ENCODE measurements at places on chromosomes 2 and 18.

GRCh38 chr2:142131010-142131669, at the start of gene LRP1B:
TSS of gene LRP1B (minus strand) at chr2:142131016. CDS start at chr2:142130729, 287 bp downstream.
- DNase-seq, result peak; percentile 46

DNA sequence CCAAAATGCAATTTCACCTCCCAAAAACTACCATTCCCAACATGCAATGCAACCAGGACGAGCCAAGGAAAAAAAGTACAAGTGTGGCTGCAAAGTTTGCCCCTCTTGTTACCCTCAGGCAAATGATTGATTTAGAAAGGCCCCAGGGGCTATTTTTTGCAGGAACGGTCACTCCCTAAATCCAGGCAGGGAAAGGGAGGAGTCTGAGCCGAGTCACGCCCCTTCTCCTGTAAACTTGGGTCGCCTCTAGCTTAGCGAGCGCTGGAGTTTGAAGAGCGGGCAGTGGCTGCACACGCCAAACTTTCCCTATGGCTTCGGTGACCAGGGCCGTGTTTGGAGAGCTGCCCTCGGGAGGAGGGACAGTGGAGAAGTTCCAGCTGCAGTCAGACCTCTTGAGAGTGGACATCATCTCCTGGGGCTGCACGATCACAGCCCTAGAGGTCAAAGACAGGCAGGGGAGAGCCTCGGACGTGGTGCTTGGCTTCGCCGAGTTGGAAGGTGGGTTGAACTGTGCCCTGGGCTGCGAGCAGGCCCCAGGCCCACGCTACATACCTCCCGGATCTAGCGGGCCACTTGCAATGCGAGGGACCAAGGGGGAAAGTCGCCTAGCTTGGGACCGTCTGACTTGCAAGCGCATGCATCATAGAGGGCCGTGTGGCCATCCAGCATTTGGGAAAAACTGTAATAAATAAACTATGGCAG, at the start of gene GALM:
Gene GALM (plus strand): TSS at position 261 of the 702 bp plus-strand sequence. CDS start 48 bp downstream, at position 309.
- DNase-seq, result peak; percentile 90

GRCh38 chr2:84417453-84418145, 41.5 kb downstream of the SUCLG1 start:
- no peak for DNase-seq

DNA sequence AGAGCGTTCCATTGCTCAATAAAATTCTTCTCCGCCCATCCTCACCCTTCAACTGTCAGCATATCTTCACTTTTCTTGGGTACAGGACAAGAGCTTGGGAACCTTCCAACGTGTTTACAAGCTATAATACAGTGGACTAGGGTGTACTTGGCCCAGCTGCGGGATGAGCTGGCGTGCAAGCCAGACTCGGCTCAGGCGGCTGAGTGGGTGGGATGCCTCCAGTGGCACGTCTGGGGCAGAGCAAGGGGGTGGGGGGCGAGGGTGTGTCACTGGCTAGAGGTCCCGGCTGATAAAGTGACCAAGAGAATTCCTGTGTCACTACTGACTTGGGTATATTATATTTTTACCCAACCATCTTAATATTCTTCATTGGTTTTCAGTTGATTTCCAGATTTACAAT, 179.7 kb downstream of the EVA1A start:
- no peak for DNase-seq

DNA sequence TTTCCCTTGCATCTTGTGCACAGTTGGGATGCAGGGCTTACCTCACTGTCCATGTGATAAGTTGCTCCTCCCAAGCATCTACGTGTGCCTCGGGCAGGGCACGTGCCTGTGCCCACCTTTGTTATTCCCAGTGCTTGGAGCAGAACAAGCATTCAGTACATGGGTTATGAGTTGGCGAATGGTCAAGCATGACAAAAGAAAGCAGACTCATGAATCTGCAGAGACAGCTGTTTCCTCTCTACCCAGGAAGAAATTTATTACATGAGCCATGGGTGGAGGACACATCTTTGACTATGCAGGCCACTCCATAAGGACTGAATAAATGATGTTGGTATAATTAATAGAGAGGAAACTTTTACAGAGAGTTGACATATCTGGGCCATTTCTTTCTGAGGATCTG, 127.8 kb downstream of the TPGS2 start:
- no peak for DNase-seq

Measured in HEK293T (cell line).